ENCODE measurements at places on chromosomes 2 and 18. TPM values are rescaled to one million over a fixed set of nuclear protein-coding genes. Genes with fewer than 3 reads are reported as not detected.

Gene TRIM43
- not detected for total RNA-seq

Gene RIT2
- total RNA-seq = not detected

Gene SERPINB4
- total RNA-seq = not detected

Gene COX5B
- total RNA-seq = 456 TPM

Gene NTSR2
- not detected for total RNA-seq

Gene USP37
- total RNA-seq = 6.0 TPM

Gene PSMA8
- not detected for total RNA-seq

Gene CXCR1
- not detected for total RNA-seq

Gene ARHGEF4
- 2.9 TPM for total RNA-seq

Gene TMEM127
- 22.2 TPM for total RNA-seq

Gene CELF4
- total RNA-seq = not detected

Gene THSD7B
- not detected for total RNA-seq

Gene ATOH8
- 16.9 TPM for total RNA-seq

Gene ASB18
- not detected for total RNA-seq

Gene DPY30
- total RNA-seq = 110 TPM

Gene FAM117B
- total RNA-seq = 2.4 TPM

Gene ZAP70
- not detected for total RNA-seq

Gene C2orf66
- not detected for total RNA-seq

Gene MTHFD2
- total RNA-seq = 319 TPM

Gene IL36B
- total RNA-seq = not detected

Gene MROH2A
- total RNA-seq = not detected

Gene C1QL2
- not detected for total RNA-seq

Gene PLGLB1
- 1.7 TPM for total RNA-seq

Gene CCDC74A
- 3.8 TPM for total RNA-seq

Gene RIOK3
- 58.5 TPM for total RNA-seq

Gene DPYSL5
- not detected for total RNA-seq

Gene SCYGR3
- not detected for total RNA-seq

Gene EGR4
- not detected for total RNA-seq

Gene NCOA1
- total RNA-seq = 14.4 TPM

Gene TEKT4
- not detected for total RNA-seq

Gene ELP2
- total RNA-seq = 208 TPM

Measured in SK-MEL-5 (cell line).